ENCODE measurements at places on chromosomes 5 and 9. TPM values are rescaled to one million over a fixed set of nuclear protein-coding genes. Genes with fewer than 3 reads are reported as not detected.

Gene COL27A1
- total RNA-seq = 54.3 TPM

Gene CCDC187
- total RNA-seq = not detected

Gene COL5A1
- 108 TPM for total RNA-seq

- no peak for DNase-seq
Observed at GRCh38 chr5:156025656-156026055, 301.3 kb upstream of the SGCD start.

DNA sequence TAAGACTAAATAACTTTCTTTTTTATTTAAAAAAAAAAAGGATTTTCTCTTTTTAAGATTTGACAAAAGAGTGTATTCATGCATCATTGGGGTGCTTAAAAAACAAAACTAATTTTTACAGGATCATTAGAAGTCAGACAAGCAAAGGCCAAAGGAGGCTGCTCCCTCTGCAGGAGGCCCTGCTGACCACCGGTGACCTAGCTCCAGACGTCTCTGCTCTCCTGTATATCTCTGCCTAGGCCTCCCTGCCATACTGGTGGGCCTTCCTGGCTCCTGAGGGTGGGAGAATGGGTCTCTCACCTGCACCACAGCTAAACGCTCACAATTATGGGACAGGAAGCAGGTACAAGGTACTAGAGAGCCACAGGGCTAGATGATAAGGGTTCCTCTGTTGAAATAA is 36.6 kb downstream of the CSF2 start:
- DNase-seq = no peak

DNA sequence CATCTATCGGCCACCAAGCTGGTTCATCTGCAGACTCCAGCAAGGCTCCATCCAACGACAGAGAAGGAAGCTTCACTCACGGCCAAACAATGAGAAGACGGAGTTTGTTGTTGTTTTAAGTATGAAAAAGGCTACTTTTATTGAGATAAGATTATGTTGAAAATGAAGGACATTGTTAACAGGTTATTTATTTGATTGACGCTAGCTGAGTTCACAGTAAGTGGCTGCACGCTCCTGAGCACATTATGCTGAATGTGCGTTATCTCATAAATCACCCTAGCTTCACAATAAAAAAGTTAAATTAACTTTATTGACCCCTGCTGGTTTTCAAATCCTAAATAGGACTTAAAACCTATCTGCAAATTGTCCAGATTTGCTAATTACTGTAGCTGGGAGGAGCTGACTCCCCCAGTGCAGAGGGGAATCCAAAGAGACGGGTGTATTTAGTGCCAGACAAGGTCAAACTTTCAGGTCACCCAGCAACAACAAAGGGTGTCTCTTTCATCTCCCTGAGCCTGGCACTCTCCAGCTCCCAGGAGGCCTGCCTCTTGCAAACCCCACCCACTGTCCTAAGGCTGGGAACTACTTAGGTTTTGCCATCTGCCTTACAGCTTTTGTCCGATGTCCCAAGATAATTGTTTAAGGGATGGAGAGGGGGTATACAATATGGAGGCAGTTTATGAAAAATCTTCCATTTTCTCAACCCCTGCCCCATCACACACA is 129.2 kb downstream of the ZDHHC21 start:
- DNase-seq = no peak

GRCh38 chr9:104775976-104776375 is 12.0 kb downstream of the NIPSNAP3B start:
- no peak for DNase-seq

- DNase-seq = no peak
Observed at GRCh38 chr5:3077684-3078083, 326.2 kb upstream of the IRX2 start.
